ENCODE measurements at places on chromosomes 3 and 15. TPM values are rescaled to one million over a fixed set of nuclear protein-coding genes. Genes with fewer than 3 reads are reported as not detected.

- no peak for DNase-seq
Observed at GRCh38 chr3:155491696-155492095, 198.2 kb upstream of the STRIT1 start.

- DNase-seq = no peak
Observed at GRCh38 chr3:38207254-38208003, 42.1 kb downstream of the OXSR1 start.

GRCh38 chr3:77682162-77682561 is 642.3 kb downstream of the ROBO2 start:
- DNase-seq = no peak

LMOD3 gene
- 0.25 TPM for total RNA-seq

- DNase-seq = no peak
Observed at GRCh38 chr3:189871418-189871817, 240.2 kb downstream of the TP63 start.

GRIP2 gene
- total RNA-seq = 0.44 TPM

DNA sequence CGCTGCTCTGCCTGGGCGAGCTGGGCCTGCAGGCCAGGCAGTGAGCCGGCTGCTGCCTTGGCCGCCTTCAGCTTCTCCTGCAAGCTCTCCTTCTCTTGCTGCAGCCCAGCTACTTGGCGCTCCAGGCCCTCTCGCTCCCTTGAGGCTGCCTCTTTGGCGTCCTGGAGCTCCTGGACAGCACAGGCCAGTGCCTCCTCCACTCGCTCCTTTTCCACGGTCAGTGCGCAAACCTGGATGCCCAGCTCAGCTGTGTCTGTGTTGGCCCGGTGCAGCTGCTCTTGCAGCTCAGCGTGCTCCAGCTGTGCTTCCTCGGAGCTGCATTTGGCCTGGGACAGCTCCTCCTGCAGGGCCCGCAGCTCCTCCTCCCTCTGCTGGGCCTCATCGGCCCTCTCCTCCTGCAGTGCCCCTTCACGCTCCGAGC is 23.1 kb downstream of the CXCR6 start:
- DNase-seq = no peak

DNA sequence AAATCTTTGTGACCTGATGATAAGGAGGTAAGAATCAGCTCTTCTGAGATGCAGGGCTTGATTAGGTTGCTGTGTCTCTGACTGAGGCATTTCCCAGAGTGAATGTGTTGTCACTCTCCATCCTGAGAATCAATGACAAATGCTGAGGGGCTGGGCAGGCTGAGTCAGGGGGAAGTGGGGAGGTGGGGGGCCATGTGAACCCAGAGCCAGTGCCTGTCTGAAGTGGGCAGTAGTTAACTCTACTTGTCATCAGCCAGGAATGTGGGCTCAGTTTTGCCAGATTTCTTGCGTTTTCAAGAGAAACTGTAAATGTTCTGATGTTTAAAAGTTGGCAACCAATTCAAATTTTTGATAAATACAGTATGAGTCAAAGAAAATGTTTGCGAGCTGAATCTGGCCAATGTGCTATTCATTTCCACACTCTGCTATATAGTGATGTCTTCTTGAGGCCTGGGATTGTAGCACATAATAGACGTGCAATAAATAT is 3.1 kb upstream of the BNC1 start:
- DNase-seq = no peak

IL16 gene
- total RNA-seq = 4.4 TPM

- no peak for DNase-seq
Observed at GRCh38 chr15:41730543-41730942, 43.7 kb upstream of the MAPKBP1 start.

DAPK2 gene
- 2.4 TPM for total RNA-seq

DNA sequence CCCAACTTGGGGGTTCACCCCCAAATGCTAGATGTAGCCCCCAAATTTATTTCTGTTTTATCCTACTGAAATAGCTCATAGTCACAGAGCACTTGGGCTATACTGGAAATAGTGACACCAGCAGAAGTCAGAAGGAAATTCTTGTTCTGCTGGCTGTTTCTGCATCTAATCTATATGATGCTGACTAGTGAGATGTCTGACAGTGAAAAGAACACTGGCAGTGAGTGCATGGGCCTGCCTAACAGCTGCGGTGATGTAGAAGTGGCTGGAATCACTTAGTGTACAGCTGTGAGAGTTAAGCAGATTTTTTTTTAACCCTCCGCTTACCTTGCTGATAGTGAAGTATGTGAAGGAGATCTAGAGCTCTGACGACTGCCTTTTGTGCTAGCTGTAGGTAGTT is 14.0 kb downstream of the TTC14 start:
- no peak for DNase-seq

- no peak for DNase-seq
Observed at GRCh38 chr3:117910820-117911521, 1123.7 kb downstream of the IGSF11 start.

- no peak for DNase-seq
Observed at GRCh38 chr3:114057011-114057347, 442 bp downstream of the QTRT2 start.

DNA sequence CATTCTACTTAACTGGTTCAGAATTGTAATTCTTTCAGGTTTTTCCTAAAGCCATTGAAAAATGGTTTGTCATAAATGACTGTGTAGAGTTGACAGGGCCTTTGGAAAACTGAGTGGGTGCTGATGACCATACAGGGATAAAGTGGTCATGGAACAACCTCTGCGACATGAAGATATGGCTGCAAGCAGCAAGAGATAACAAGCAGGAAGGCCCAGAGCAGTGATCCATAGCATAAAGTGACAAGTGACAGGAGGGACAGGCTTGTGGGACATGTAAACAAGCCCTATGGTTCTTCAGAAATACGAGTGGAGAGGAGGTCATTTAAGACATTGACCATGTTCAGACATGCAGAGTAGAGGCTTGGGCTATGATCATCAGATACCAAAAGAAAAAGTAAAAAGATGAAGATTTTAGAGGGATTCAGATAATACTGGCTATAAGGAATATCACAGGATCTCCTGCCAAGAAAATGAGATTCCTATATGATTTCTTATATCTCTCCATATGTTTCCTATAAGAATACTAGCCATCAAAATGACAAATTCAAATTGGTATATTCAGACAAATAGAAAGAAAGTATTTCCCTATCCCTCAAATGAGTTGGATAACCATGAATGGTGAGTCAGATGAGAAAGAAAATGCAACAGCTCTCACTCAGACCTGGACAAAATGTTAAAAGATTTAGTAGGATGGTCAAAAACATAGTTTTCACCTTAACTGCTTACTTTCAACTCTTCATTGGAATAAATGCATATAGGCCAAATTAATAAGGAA is 827.6 kb upstream of the CFAP20DC start:
- DNase-seq = no peak

THAP10 gene
- total RNA-seq = 1.2 TPM

CA12 gene
- 18.3 TPM for total RNA-seq

- no peak for DNase-seq
Observed at GRCh38 chr3:25781758-25782594, 1.3 kb downstream of the NGLY1 start.

SAMD7 gene
- not detected for total RNA-seq

GRCh38 chr3:71752831-71753700 is 589 bp upstream of the GPR27 start:
- no peak for DNase-seq

GPR156 gene
- total RNA-seq = not detected

ILDR1 gene
- 0.43 TPM for total RNA-seq

ROPN1 gene
- not detected for total RNA-seq

GRCh38 chr3:52712291-52713212 is 6.6 kb downstream of the SPCS1 start:
- DNase-seq = peak; percentile 87

GRCh38 chr3:134481166-134481565 is 4.6 kb downstream of the ANAPC13 start:
- DNase-seq = no peak

AZI2 gene
- total RNA-seq = 41.0 TPM

GRCh38 chr3:159854500-159855124 is 134.0 kb upstream of the IL12A start:
- DNase-seq = no peak

- DNase-seq = no peak
Observed at GRCh38 chr15:61151791-61152190, 77.3 kb downstream of the RORA start.

DNA sequence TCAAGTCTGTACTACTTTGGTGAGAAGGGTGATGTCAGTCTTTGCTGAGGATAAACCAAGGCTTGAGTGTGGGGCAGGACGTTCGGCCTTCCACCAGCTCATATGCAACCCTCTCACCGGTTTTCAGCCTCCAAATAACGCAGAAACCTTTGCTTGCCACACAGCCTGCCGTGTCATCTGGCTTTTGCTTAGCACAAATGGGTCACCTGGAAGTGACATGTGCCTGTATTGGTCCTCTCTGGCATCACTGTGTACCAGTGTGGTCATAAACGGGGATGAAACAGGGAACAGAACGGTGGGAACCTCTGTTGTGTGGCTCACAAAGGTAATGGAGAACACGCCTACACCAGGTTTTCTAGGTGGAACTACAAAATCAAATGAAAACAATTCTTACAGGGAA is 7.1 kb downstream of the POMGNT2 start:
- DNase-seq = no peak

DNA sequence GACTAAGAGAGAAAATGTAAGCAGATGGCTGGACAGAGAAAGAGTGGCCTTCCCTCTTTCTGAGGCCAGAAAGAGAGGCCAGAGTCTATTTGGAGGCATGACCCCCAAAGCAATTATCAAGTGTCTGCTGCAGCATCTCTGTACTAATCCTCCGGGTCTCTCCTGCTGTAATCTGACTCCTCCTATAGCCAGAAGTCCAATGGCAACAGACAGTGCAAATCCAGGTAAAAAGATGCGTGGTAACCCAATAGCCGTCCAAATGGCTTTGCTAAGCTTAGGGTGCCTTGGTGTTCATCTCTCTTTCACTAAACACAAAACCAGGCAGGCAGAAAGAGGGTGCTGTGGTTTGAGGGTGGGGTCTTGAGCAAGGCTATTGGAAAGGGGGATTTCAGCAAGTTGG is 91.6 kb downstream of the ADCY5 start:
- DNase-seq = no peak

- peak; percentile 82 for DNase-seq
Observed at GRCh38 chr3:10495003-10495402, 10.4 kb downstream of the ATP2B2 start.

DNA sequence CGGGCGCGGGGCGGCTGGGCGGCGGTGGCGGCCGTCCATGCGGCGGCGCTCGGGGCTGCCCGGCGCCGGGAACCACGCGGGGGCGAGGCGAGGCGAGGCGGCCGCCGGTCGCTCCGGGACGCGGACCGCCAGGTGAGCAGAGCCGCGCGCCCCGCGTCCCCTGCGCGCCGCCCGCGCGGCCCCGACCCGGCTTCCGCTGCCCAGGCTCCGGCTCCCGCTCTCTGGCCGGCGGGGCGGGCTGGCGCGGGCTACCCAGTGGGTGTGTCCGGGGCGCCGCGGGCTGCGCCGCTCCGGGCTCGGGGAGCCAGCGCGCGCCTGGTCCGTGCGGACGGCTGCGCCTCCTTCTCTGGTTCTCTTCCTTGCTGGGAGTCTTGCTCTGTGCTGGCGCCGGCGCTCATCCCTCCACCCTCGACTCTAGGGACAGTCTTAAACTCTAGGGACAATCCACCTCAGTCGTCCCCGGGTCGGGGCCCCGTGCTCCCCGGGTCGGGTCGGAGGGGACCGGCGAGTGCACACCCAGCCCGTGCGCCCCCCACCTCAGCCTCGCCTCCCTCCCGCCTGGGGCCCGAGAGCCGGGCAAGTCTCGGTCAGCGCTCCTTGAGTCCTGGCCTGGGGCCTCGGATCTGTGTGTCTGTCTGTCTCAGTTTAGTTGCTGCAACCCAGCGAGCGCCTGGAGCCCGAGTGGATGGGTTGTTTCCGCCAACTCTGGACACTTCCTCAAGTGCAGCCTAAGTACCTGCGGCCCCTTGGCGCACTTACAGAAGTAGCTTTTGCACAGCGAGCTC is 488 bp downstream of the THSD4 start:
- DNase-seq = peak; percentile 66

GRCh38 chr15:62491642-62492041 is 326.6 kb upstream of the C2CD4B start:
- no peak for DNase-seq

GRCh38 chr3:120449701-120450599 is 842 bp downstream of the FSTL1 start:
- peak; percentile 47 for DNase-seq

GRCh38 chr3:144128108-144128892 is 156.7 kb downstream of the DIPK2A start:
- DNase-seq = no peak

GRCh38 chr3:124832782-124833709 is 54.1 kb downstream of the ITGB5 start:
- DNase-seq = no peak

GRCh38 chr3:138361561-138361971 is 13.2 kb downstream of the MRAS start:
- DNase-seq = no peak

GRCh38 chr3:45066109-45066801 is 40.2 kb downstream of the CLEC3B start:
- DNase-seq = no peak

GRCh38 chr3:14206548-14207177 is 28.0 kb downstream of the LSM3 start:
- DNase-seq = no peak

GRCh38 chr3:72191209-72191960 is 406.4 kb upstream of the PROK2 start:
- peak; percentile 56 for DNase-seq

DNA sequence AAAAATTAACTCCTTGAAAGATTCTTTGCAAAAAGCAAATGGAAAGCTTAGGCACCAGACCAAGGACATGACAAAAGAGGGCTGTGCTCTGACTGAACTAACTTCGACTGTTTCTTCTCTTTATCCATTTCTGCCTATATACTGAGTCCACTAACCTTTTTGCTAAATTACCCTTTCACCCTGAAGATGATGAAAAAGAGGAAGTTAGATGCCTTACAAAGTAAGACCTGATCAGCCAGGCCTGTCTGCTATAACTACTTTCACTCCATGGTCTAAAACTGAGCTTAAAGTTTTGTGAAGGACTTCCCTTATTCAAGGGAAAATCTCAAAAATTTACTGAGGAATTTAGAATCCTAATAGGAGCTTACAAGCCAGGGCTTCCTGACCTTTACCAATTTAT is 6.2 kb upstream of the IGSF10 start:
- no peak for DNase-seq

DNA sequence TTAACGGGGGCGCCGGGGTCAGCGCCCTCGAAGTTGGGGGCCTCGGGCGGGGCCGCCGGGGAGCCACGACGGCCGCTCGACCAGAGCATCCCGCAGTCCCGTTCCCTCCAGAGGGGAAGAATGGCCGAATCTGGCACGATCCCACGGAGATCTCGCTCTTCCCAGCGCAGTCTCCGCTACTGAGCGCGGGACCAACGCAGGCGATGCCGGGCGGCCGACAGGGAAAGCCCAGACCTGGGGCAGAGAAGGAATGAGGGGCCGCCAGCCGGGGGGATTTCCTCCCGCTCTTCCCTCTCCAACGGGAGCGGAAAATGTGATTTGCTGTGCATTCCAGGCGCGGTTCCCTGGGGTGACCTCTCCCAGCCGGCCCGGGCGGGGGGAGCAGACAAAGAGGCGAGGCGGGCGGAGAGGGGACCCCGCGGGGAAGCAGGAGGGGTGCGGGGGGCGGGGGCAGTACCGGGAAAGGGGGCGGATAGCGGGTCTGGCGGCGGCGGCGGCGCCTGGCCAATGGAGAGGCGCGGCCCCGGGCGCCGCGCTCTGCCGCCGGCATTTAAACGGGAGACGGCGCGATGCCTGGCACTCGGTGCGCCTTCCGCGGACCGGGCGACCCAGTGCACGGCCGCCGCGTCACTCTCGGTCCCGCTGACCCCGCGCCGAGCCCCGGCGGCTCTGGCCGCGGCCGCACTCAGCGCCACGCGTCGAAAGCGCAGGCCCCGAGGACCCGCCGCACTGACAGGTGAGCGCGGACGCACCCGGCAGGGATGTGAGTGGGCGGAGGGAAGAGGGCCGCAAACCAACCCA is at the start of gene GREM1:
Gene GREM1 (plus strand): TSS at position 579 of the 801 bp plus-strand sequence. CDS start 12,687 bp downstream, outside the sequence.
- DNase-seq = no peak

GRCh38 chr15:40278026-40278425 is 4.8 kb downstream of the ANKRD63 start:
- DNase-seq = no peak
